ENCODE measurements at places on chromosomes 5 and 9. TPM values are rescaled to one million over a fixed set of nuclear protein-coding genes. Genes with fewer than 3 reads are reported as not detected.
A peak's percentile ranks its signal among the peaks of the same experiment; 100 is the strongest.

Gene RAD1
- total RNA-seq, result 21.8 TPM

GRCh38 chr5:140550147-140551079, 3.0 kb downstream of the EIF4EBP3 start:
- H3K27me3 ChIP-seq, result no peaks in the 10 kb centered on the region
- peak; percentile 31 for DNase-seq
- no peak overlapping the region for H3K4me3 ChIP-seq
- peaks cover 69% of the 10 kb centered on the region for H3K36me3 ChIP-seq
- peaks cover 18% of the 10 kb centered on the region for H3K4me1 ChIP-seq

Gene PCDHGA3
- 2.7 TPM for total RNA-seq

Gene ASPN
- not detected for total RNA-seq

GRCh38 chr9:20048985-20049384, 260.1 kb upstream of the SLC24A2 start:
- DNase-seq, result no peak
- no peak overlapping the region for H3K4me3 ChIP-seq
- H3K36me3 ChIP-seq, result no peaks in the 10 kb centered on the region
- H3K27ac ChIP-seq, result no peak overlapping the region
- no peaks in the 10 kb centered on the region for H3K4me1 ChIP-seq

Gene C9orf153
- 0.99 TPM for total RNA-seq

GRCh38 chr5:170355601-170356098, 33.5 kb downstream of the KCNMB1 start:
- peaks cover 41% of the 10 kb centered on the region for H3K27me3 ChIP-seq
- peaks cover 6% of the 10 kb centered on the region for H3K4me1 ChIP-seq
- no peak overlapping the region for H3K4me3 ChIP-seq
- DNase-seq, result no peak
- H3K27ac ChIP-seq, result no peak overlapping the region

DNA sequence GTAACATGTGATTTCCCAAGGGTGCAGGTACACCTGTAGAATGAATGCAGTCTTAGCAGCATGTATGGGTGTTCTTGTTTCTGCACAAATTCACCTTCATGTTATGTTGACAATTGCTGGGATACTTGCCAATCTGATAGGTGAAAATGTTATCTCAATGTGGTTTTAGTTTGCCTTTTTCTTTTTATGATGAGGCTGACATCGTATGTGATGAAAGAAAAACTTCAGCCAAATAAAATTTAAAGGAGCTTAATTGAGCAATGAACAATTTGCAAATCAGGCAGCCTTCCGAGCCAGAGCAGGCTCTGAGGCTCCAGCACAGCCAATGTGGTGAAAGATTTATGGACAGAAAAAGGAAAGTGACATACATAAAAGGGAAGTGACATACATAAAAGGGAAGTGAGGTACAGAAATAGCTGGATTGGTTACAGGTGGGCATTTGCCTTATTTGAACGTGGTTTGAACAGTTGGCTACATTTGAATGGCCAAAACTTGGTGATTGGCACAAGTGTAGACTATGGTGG, 10.5 kb downstream of the TAL2 start:
- H3K27ac ChIP-seq, result no peak overlapping the region
- peaks cover 12% of the 10 kb centered on the region for H3K4me1 ChIP-seq
- H3K27me3 ChIP-seq, result peaks cover 27% of the 10 kb centered on the region
- no peaks in the 10 kb centered on the region for H3K36me3 ChIP-seq
- no peak for DNase-seq
- no peak overlapping the region for H3K4me3 ChIP-seq

DNA sequence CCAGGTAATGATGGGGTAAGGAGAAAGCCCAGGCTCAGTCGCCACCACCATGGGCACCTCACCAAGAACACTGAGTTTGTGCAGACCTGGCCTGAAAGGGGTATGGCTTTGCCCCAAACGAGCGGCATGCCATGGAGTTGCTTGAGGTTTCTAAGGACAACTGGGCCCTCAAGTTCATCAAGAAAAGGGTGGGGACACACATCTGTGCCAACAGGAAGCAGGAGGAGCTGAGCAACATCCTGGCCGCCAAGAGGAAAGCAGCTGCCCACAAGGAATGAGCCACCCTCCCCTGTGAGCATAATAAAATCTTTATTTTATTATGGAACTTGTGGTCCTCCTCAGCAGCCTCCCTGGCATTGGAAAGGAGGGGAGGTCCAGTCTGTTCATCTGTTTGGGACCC, 23.8 kb downstream of the CD14 start:
- no peaks in the 10 kb centered on the region for H3K27me3 ChIP-seq
- H3K4me1 ChIP-seq, result no peaks in the 10 kb centered on the region
- DNase-seq, result no peak

Gene GALNT12
- total RNA-seq, result 52.9 TPM

GRCh38 chr5:1933364-1934055, 50.8 kb upstream of the IRX4 start:
- no peak overlapping the region for H3K4me3 ChIP-seq
- DNase-seq, result no peak
- H3K36me3 ChIP-seq, result no peaks in the 10 kb centered on the region
- H3K27me3 ChIP-seq, result peaks cover 37% of the 10 kb centered on the region
- H3K4me1 ChIP-seq, result no peaks in the 10 kb centered on the region

DNA sequence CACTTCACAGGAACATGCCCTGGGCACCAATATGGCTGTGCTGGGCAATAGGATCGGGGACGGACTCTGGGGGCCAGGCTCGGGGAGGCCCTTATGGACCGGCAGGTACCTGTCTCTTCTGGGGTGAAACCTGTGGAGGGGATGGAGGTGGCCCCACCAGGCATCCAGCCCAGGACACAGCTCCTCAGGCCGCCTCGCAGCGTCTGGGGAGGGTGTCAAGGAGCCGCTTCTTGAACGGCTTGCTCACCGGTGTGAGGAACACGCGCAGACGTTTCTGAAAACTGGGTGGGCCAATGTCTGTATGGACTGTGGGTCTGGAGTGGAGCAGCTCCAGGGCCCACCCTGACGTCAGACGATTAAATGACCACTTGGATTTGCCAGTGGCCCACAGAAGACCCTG, 45.8 kb downstream of the PLEKHG4B start:
- H3K27ac ChIP-seq, result no peak overlapping the region
- no peaks in the 10 kb centered on the region for H3K4me1 ChIP-seq
- H3K27me3 ChIP-seq, result no peaks in the 10 kb centered on the region
- no peaks in the 10 kb centered on the region for H3K36me3 ChIP-seq

Measured in endodermal cell (in vitro differentiated cells).